Endothelial cell of coronary artery (primary cell): ENCODE measurements at places on chromosomes 12 and 14. TPM values are rescaled to one million over a fixed set of nuclear protein-coding genes. Genes with fewer than 3 reads are reported as not detected.

Gene BBS10
- total RNA-seq, result 8.7 and 15.0 TPM in 2 replicates

Gene ASCL1
- total RNA-seq, result not detected in 2 replicates

Gene COPZ1
- 94.7 and 96.9 TPM in 2 replicates for total RNA-seq

Gene JAG2
- 96.3 and 97.8 TPM in 2 replicates for total RNA-seq

Gene TBC1D30
- total RNA-seq, result 10.1 and 13.6 TPM in 2 replicates

Gene ITGB7
- total RNA-seq, result 0.18 and 0.38 TPM in 2 replicates

Gene TAS2R7
- total RNA-seq, result 0.09 TPM in 1 of 2 replicates, not detected in the other

Gene PARPBP
- 8.9 and 15.3 TPM in 2 replicates for total RNA-seq

Gene SGPP1
- 8.4 and 12.2 TPM in 2 replicates for total RNA-seq

Gene CNTN1
- 0.09 and 0.38 TPM in 2 replicates for total RNA-seq

Gene KCNMB4
- 1.0 and 3.2 TPM in 2 replicates for total RNA-seq

Gene GLIPR1L2
- total RNA-seq, result 0.18 and 0.56 TPM in 2 replicates

Gene FGD4
- 22.4 and 44.8 TPM in 2 replicates for total RNA-seq

Gene MAP3K9
- total RNA-seq, result under 0.01 TPM in 1 of 2 replicates, not detected in the other

Gene PTPRQ
- 0.28 TPM in 1 of 2 replicates, not detected in the other for total RNA-seq

Gene FBRSL1
- total RNA-seq, result 3.1 and 4.9 TPM in 2 replicates

Gene MANSC1
- 3.5 and 5.3 TPM in 2 replicates for total RNA-seq

Gene CLEC2D
- 0.99 and 1.1 TPM in 2 replicates for total RNA-seq

Gene PLA2G1B
- total RNA-seq, result not detected in 2 replicates

Gene RTN1
- total RNA-seq, result 0.28 and 1.3 TPM in 2 replicates

Gene ZNF891
- 0.54 and 1.0 TPM in 2 replicates for total RNA-seq

Gene CCDC60
- not detected in 2 replicates for total RNA-seq

Gene KERA
- not detected in 2 replicates for total RNA-seq

Gene GPR162
- total RNA-seq, result 6.4 and 10.2 TPM in 2 replicates

Gene IQSEC3
- total RNA-seq, result not detected in 2 replicates
